ENCODE measurements at places on chromosomes 2 and 18.

- no peak overlapping the region for H3K4me3 ChIP-seq
- no peaks in the 10 kb centered on the region for H3K4me1 ChIP-seq
- no peaks in the 10 kb centered on the region for H3K27me3 ChIP-seq
- no peaks in the 10 kb centered on the region for H3K36me3 ChIP-seq
- DNase-seq = no peak
- H3K27ac ChIP-seq = peak overlapping the region; percentile 55
Measured at GRCh38 chr2:38129481-38129880, 53.5 kb upstream of the CYP1B1 start.

- DNase-seq = no peak
- H3K27ac ChIP-seq = no peak overlapping the region
- no peaks in the 10 kb centered on the region for H3K36me3 ChIP-seq
- no peaks in the 10 kb centered on the region for H3K27me3 ChIP-seq
- H3K4me3 ChIP-seq = no peak overlapping the region
- H3K4me1 ChIP-seq = no peaks in the 10 kb centered on the region
Measured at GRCh38 chr2:51465326-51465725, 433.4 kb upstream of the NRXN1 start.

DNA sequence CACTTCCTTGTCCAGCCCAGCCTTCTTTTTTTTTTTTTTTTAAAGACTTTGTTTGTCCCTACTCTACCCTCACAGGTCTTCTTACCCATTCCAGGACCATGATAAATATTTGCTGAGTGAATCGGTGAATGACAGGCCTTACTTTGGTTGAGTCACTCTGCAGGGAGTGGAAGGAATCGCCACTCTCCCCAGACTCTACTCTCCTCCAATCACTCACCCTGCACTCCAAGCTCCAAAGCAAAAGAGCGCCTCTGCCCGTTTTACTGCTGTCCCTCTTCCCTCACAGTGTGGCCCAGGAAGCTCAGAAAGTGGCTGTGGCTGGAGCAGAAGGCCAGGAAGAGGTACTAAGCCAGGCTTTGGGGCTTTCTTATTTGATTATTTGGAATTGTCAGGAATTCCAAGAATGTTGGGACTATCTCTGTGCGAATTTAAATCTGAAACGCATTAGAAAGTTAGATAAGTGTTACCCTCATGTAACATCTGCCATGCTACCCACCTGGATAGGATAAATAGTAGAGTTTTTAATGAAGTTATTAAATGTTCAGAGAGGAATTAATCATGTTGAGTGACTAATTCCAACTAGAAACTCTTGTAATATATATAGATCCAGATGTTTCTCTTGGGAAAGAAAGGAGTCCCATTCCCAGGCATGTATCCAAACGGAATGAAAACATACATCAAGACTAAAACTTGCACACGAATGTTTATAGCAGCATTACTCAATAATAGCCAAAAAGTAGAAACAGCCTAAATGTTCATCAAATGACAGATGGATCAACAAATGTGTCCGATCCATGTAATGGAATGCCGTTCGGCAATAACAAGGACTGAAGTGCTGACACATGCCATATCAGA, 43.0 kb upstream of the CHMP1B start:
- no peaks in the 10 kb centered on the region for H3K4me1 ChIP-seq
- H3K4me3 ChIP-seq = no peak overlapping the region
- no peak for DNase-seq
- no peak overlapping the region for H3K27ac ChIP-seq

- no peak for DNase-seq
- H3K4me1 ChIP-seq = peaks cover 7% of the 10 kb centered on the region
- H3K4me3 ChIP-seq = no peak overlapping the region
- no peaks in the 10 kb centered on the region for H3K27me3 ChIP-seq
- no peaks in the 10 kb centered on the region for H3K36me3 ChIP-seq
Measured at GRCh38 chr18:51069885-51070284, 39.9 kb downstream of the SMAD4 start.

- H3K27ac ChIP-seq = no peak overlapping the region
- H3K27me3 ChIP-seq = no peaks in the 10 kb centered on the region
- H3K36me3 ChIP-seq = no peaks in the 10 kb centered on the region
- DNase-seq = no peak
- no peaks in the 10 kb centered on the region for H3K4me1 ChIP-seq
- no peak overlapping the region for H3K4me3 ChIP-seq
Measured at GRCh38 chr2:120434492-120435308, 88.8 kb downstream of the INHBB start.

DNA sequence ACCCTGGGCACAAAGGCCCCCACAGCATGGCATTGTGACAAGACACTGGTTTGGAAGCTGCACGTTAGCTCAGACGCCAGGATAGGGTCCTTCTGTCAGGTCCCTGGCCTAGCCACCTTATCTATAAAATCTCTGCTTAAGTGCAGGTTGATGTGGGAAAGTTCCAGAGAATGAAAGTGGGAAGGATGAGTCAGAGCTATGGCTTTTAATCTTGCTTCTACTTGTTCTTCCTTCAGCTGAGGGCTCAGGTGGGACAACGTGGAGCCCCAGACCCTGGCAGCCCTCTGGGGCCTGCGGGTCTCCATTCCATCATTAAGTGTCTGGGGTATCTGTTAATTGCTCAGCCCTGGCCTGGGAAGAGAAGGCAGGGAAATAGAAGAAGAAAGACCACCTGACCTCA, 64.5 kb downstream of the CELF4 start:
- H3K4me1 ChIP-seq = no peaks in the 10 kb centered on the region
- H3K4me3 ChIP-seq = no peak overlapping the region
- no peaks in the 10 kb centered on the region for H3K36me3 ChIP-seq
- no peak for DNase-seq
- no peak overlapping the region for H3K27ac ChIP-seq

DNA sequence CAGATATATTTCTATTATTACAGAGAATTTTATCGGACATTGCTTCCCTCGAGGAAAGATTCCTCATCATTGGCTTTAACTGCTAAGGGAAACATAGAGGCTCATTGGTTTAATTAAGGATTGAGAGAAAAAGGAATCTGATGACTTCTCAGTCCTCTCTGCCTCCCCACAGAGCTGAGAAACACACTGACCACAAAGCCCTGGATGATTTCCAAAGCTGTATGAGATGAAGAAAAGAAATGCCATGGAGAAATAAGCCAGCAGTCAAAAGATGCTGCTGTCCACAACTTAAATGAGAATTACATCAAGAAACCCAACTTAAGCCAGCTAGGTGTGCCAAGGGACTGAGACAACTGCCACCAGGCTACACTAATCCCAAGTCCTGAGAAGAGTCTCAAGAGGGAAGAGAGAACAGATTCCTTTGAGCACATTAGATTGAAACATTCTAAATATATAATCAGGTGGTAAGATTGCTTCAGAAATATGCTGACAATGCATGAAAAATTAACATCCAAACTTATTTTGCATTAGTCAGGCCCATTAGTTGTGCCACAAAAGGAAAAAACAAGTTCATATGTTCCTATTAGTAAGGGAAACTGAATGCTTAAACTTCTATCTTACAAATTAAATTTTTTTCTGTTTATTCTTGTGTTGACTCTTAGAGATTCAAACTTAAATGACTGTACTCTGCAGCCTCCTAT, 308.1 kb upstream of the CYRIA start:
- H3K36me3 ChIP-seq = no peaks in the 10 kb centered on the region
- H3K27ac ChIP-seq = no peak overlapping the region
- DNase-seq = no peak
- H3K27me3 ChIP-seq = no peaks in the 10 kb centered on the region
- H3K4me3 ChIP-seq = no peak overlapping the region

GRCh38 chr18:26568513-26568912, 20.2 kb upstream of the KCTD1 start:
- H3K36me3 ChIP-seq = no peaks in the 10 kb centered on the region
- H3K27me3 ChIP-seq = no peaks in the 10 kb centered on the region
- H3K4me3 ChIP-seq = no peak overlapping the region
- H3K27ac ChIP-seq = no peak overlapping the region

- no peaks in the 10 kb centered on the region for H3K4me1 ChIP-seq
- H3K4me3 ChIP-seq = no peak overlapping the region
- H3K36me3 ChIP-seq = no peaks in the 10 kb centered on the region
- no peak for DNase-seq
Measured at GRCh38 chr2:216904974-216905373, 45.1 kb upstream of the TNP1 start.

DNA sequence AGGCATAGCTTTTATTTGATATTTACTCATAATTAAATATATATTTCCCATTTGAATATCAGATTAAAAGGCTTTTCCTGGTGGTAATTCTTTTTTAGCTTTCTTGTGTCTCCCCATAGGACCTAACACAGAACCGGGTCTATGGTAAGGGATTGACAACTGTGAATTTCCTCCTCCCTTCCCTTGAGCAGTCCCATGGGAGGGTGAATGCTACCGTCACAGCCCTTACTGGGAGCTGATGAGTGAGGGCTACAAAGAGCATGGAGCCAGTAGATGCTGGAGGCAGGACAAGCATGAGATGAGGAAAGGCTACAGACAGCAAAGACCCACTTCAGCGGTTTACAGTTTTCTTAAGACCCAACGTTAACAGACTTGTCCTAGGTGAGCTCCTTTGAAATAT, 170.6 kb upstream of the EPAS1 start:
- H3K4me1 ChIP-seq = no peaks in the 10 kb centered on the region
- no peak for DNase-seq
- no peaks in the 10 kb centered on the region for H3K27me3 ChIP-seq

DNA sequence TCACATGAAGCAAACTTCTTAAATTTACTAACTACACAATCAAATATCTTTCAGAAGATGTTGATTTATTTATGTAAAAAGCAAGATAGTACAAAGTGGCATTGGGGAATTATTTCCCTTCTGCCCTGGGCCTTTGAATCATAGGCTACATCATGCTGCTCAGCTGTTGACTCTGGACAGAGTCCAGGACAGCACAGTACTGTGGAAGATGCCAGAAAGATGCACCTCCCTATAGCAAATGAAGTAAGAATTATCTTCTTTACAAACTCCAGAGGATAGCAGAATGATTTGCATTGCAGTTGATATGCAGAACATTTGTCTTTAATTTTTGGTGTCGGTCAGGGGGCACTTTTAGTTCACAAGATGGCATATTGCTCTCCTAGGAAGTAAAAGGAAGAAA, 1354.5 kb upstream of the ZEB2 start:
- no peaks in the 10 kb centered on the region for H3K36me3 ChIP-seq
- no peaks in the 10 kb centered on the region for H3K27me3 ChIP-seq
- DNase-seq = no peak
- H3K4me3 ChIP-seq = no peak overlapping the region

GRCh38 chr2:43318791-43319190, 92.4 kb upstream of the ZFP36L2 start:
- H3K27ac ChIP-seq = no peak overlapping the region
- H3K36me3 ChIP-seq = no peaks in the 10 kb centered on the region
- peaks cover 12% of the 10 kb centered on the region for H3K4me1 ChIP-seq
- DNase-seq = no peak
- no peak overlapping the region for H3K4me3 ChIP-seq

GRCh38 chr2:47086054-47086471, 69.0 kb downstream of the STPG4 start:
- DNase-seq = no peak
- no peak overlapping the region for H3K4me3 ChIP-seq
- H3K4me1 ChIP-seq = peaks cover 14% of the 10 kb centered on the region
- H3K36me3 ChIP-seq = no peaks in the 10 kb centered on the region

DNA sequence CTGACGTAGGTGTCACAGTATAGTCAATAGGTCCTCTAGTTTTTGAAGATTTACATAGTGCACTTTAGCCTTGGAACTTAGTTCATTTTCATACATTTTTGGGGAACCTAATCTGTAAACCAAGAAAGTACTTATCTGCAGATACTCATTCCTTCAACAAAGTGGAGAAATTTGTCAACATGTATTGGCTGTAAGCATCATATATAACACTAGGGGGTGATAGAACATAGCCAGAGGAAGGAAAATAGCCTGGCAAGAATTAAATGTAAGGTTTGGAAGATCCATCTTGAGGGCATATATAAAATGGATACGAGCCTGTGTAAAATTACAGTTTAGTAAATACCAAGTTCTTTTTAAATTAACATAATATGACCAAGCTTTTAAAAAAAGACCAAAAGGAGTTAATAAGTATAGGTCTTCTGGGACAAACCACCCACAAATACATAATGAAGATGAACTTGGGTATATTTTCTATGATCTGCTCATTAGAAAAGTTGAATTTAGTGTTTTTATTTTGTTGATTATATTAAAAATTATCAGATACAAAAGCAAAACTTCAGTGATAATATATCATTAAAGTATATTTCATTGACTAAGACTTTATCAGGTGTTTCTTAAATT, 18.2 kb downstream of the RPL37A start:
- H3K4me3 ChIP-seq = no peak overlapping the region
- H3K27me3 ChIP-seq = no peaks in the 10 kb centered on the region
- DNase-seq = no peak
- no peaks in the 10 kb centered on the region for H3K4me1 ChIP-seq

Data from body of pancreas (tissue), 4 donors.